Activated naive CD4-positive, alpha-beta T cell treated with anti-CD3 and anti-CD28 coated beads, Interleukin-2, amount 10 ng/mL, durations not matched to agents 7 days and 5 days (primary cell): ENCODE measurements at places on chromosomes 7 and 10.

- DNase-seq = no peak
These were observed 7.2 kb downstream of the STK32C start for GRCh38 chr10:132300582-132300981.

DNA sequence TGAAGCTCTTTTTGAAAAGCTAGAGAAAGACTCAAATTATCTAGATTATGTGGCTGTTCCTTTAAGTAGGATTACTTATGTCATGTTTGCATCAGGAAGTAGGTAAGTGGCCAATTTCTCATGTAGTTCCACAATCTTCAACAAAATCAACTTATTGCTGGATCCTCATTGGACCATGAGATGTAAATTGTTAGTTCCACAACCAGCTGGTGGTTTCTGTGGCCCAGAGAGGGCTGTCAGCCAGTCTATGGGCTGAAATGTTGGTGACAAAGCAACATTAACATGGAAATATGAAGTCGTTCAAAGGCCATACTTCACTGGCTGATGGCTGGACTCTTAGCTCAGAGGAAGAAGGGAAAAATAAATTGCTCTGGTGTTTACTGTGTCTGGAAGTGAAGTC is 157.9 kb downstream of the PLXDC2 start:
- DNase-seq = no peak

DNA sequence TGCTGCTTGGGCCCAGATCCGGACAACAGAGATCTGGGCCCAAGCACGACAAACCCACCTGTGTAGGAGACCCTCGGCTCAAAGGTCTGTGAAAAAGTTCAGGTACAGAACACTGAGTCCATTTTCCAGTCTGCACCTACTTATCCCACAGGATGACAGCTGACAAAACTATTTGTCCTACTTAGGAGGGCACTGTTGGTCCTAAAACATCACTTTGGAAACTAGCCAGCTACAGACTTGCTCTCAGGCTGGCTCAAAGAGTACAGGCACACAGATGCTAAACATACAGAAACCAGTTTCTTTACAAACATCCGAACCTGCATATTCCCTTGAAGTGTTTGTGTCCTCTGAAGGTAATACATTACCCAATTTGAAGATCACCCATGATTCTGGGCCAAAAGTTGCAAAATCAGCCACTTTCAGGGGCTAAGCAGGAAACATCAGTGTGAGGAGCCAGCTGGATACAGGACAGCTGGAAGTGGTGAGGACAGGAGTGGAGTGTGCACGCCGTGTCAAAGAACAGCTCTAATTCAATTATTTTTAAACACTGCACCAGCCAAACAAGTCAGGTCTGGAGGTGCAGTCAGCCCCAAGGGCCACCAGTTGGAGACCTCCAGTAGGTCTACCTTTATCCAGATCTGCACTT is 88.5 kb downstream of the NOC3L start:
- no peak for DNase-seq

GRCh38 chr7:37441386-37441760 is 7.3 kb downstream of the ELMO1 start:
- no peak for DNase-seq

DNA sequence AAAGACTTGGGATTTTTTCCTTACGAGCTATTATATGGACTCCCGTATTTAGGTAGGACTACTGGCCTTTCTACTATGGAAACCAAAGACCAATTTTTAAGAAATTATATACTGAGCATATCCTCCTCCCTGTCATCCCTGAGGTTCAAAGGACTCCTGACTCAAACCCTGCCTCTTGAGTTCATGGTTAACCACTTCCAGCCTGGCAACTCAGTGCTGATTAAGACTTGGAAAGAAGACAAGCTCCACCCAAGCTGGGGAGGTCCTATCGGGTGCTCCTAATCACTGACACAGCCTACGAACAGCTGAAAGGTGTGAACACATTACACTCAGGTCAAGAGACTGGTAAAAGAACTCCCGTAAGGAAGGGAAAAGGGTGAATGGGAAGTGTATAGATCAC is 66.8 kb downstream of the LYZL2 start:
- peak; percentile 45 for DNase-seq

DNA sequence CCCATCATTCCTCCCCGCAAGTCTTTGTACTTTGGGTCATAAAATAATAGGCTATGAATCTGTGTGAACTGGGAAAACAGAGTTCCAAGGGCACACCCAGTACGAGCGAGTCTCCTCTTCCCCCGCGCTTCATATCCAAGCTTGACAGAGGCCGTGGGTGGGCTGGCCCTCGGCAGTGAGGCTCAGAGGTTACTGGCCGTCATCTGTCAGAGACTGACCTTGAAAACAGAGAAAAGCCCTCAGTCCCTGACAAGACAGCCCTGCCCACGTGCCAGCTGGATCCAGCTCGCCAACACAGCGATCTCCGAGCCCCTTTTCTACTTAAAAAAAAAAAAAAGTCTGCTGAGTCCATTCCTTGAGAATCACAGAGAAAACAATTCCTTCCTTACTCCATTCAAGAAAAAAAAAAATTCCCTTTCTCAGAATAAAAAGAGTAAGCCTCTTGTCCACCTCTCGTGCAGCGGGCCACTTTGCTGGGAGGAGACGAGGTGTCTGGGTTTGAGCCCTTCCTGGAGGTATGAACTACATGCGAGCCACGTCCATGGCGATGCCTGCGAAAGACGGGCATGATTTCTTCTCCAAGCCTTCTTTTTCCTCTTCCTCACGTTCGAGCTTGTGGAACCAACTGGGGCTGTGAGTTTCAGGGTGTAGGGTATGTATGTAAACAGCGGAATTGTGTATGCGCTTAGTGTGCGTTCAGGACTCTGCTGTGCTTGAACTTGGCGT is 744 bp upstream of the BICC1 start:
- no peak for DNase-seq

- no peak for DNase-seq
These were observed 465.9 kb upstream of the CELF2 start for GRCh38 chr10:10551596-10552301.

GRCh38 chr7:38168890-38169570 is 9.0 kb upstream of the STARD3NL start:
- no peak for DNase-seq

DNA sequence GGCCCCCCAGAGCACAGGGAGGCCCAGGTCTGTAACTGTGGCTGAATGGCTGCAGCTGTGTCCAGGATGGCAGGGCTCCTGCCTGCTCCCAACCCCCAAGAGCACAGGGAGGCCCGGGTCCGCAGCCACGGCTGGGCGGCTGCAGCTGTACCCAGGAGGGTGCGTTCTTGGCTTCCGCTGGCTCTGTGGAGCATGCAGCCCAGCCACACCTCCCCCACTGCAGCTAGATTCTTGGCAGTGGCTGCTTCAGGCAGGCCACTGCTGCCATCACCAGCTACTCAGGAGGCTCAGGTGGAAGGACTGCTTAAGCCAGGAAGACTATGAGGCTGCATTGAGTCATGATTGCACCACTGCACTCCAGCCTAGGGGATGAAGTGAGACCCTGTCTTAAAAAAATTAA is 27.9 kb downstream of the C7orf25 start:
- no peak for DNase-seq

- DNase-seq = no peak
These were observed 113.7 kb downstream of the CDK14 start for GRCh38 chr7:90709501-90710465.

- no peak for DNase-seq
These were observed 497.4 kb downstream of the PLXDC2 start for GRCh38 chr10:20313665-20314064.

DNA sequence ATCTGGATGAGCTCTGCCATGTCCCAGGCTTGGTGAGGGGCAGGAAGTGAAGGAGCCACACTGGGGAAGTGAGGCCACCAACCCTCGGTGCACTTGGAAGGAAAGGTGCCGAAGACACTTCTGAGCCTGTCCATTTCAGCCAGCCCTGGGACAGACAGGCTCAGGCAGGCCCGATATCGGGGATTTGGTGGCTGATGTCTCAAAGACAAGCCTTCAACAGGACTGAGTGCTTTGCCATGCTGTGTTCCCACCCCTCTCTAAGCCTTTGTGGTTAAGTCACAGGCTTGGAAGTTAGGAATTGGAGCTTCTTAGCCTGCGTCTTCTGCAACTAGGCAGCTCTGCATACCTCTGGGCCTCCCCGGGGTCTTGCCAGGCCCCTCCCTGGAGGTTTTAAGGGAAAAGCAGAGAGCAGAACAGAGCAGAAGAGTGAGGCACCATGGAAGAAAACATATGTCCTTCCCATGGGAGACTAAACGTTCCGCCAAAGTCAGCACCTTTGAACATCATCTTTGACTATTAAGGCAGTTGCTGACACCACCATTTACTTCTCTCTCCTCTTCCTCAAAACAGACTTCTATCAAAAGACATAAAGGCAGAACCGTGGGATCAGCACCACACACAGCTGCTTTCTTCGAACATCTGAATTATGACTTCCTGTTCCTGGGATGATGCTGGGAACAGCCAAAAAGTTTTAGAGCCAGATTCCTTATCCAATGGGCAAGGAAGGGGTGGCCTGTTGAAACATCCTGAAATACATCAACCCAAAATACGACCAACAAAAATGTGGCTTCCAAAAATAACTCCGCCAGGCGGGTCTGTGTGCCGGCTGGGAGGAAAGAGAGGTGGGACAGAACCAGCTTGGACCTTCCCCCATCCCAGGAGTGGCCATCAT is 71.8 kb downstream of the AFAP1L2 start:
- DNase-seq = no peak

DNA sequence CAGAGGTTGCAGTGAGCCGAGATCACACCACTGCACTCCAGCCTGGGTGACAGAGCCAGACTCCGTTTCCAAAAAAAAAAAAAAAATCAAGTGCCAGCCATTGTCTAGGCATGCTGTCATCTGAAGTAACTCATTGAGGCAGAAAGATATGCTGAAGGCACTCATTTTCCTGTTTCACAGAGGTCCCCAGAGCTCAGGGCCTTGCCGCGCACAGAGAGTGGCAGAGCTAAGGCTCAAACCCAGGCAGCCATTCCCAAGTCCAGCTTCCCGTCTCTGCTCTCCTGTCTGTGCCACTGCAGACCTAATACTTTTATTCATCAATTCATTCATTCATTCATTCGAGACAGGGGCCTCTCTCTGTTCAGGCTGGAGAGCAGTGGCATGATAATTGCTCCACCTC is 3.5 kb downstream of the GRIFIN start:
- no peak for DNase-seq

DNA sequence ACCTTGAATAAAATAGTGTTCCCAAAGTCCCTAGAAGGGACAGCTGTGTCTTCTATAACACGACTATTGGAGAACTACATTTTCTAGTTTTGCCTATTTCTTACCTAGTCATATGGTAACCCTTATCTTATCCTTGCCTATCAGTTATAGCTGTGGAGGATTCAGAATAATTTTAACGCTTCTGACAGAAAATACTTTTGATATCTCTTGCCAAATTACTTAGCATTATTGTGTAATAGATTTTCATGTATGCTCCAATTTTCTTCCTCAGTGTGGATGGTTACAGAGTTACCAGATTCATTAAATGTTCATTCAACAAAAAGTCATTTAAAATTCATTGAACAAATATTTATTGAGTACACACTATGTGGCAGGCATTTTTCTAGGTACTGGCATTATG is 34.6 kb upstream of the LSM8 start:
- no peak for DNase-seq

DNA sequence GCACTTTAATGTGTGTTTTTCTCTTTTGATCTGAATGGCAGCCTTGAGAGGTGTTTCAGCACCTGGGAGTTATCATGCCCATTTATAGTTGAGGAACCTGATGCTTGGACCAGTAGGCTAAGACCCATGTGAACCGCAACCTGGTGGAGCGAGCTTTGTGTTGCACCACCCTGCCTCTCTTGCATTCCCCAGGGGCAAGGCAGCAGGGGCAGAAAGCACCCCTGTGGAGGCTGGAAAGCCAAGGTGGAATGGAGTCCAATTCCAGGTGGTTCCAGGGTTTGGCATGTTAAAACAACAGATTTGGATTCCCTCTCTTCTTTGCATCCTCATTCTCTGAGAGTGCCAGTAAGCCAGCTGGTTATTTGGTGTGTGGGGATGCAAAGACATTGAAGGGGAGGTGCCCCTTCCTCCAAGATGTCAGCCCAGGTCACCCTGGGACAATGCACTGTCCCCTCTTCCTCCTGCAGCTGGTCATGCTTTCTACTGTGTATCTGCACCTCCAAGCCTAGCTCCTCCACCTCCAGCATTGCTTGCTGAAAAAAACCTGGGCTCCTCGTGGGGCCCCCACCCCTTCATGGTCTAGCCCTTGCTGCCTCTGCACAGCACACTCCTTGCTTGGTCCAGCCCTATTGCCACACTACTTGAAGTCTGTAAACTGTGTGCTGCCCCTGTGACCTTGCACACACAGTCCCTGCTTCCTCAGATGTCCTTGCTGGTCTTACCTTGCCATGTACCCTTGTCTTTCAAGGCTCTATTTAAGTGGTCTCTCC is 5.6 kb upstream of the CDH23 start:
- no peak for DNase-seq
